ENCODE measurements at places on chromosomes 12 and 14. TPM values are rescaled to one million over a fixed set of nuclear protein-coding genes. Genes with fewer than 3 reads are reported as not detected.

CDH24 gene
- total RNA-seq: 22.1 TPM

C3AR1 gene
- total RNA-seq: 20.5 TPM

- no peak for DNase-seq
Measured at GRCh38 chr14:78673845-78674244, 503.7 kb downstream of the NRXN3 start.

OAS2 gene
- 5.8 TPM for total RNA-seq

DNA sequence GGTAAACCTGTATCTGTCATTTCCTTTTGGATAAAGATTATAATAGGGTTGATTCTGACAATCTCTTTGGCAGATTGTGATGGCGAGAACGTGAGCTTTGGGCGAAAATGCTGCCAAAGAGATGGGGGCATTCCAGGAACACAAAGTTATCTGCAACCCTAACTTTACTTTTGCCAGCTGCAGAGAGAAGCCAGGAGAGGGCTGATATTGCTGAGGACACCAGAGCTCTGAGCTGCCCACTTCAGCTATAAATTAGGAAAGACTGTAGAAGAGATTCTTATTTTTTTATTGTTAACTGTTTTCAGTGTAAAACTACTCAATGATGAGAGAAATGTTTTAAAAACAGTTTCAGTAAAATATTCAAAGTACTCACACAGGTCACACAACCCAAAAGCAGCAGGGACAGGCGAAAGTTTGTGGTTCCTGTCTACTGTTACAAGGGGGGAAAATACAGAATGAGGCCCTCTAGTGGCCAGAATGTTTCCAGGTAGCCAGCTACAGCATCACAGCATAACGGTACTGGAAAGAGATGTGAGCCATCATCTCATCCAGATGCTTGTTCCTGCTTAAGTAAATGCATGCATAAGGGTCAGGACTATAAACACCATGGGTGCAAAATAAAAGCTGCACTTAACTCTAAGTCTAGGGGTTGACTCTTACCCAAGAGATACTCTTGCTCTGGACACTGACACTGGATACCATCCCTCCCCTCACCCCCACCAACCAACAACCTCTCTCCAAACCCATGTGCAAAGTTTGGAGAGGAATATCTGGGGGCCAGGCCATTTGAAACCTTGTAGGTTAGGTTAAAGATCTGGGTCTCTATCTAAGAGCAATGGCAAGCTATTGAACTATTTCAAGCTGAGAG lies 498.4 kb downstream of the RMST start:
- DNase-seq: peak; percentile 20

GRCh38 chr14:50874757-50875156 lies 2.9 kb downstream of the ABHD12B start:
- no peak for DNase-seq

TOX4 gene
- total RNA-seq: 66.7 TPM

PTGDR gene
- total RNA-seq: 2.8 TPM

- no peak for DNase-seq
Measured at GRCh38 chr14:68880581-68881105, 87.8 kb upstream of the ZFP36L1 start.

IFI27 gene
- total RNA-seq: 478 TPM

GRCh38 chr12:69189378-69189978 lies 49.9 kb upstream of the CPSF6 start:
- no peak for DNase-seq

GRCh38 chr14:41144370-41144769 lies 462.3 kb upstream of the LRFN5 start:
- no peak for DNase-seq

DNA sequence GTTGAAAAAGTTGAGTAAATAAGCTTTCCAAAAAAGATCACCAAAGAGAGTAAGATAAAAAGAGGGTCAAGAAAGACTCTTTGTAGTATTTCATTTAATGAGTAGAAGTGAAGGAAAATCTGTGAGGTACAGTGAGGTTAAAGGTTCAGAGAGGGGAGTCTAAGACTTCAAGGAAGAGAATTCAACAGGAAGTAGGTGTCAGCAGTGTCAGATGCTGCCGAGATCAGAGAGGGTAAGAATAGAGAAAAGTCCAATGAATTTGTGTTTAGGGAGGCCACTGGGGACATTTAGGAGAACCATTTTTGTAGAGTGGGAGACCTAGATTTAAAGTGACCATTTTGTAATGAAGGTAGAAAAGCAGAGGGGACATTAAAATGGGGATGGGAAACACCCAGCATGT lies 71.6 kb upstream of the KRAS start:
- no peak for DNase-seq

DNA sequence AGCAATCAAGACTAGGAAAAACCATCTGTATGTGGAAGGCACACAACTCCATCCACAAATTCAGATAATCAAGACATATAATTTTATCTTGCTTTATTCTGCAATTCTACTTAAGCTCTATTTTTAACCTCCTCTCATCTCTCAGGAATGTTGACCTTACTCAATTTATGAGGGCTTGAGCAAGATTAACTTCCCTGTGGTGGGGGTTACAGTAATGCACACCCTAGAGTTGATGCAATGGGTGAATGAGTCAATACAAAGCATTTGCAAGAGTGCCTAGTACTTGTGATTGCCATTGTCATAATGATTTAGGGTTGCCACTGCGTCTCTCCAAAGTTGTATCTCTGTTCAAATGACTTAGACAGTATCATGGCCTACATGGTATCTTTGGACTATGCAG lies 1598.4 kb upstream of the TMEM132C start:
- DNase-seq: no peak

DNA sequence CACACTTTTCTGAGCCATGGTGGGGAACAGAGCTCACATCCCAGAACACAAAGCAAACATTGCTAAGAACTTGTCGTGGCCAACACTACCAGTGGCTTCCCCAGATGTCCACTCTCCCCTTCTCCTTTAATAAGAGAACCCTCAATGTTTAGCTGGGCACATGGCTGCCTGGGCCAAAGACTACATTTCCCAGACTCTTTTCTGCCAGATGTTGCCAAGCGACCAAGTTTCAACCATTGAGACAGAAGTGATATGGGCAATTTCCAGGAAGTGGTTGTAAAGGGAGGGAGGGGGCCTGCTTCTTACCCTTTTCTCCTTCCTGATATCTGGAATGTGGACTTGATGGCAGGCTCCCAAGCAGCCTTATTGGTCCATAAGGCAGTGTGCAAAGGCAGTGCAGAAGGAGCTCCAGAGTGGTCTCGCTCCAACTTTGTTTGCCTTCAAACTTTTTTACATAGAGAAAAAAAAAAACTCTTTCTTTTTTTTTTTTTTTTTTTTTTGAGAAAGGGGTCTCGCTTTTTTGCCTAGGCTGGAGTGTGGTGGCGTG lies 24.9 kb upstream of the JDP2 start:
- DNase-seq: no peak

DNA sequence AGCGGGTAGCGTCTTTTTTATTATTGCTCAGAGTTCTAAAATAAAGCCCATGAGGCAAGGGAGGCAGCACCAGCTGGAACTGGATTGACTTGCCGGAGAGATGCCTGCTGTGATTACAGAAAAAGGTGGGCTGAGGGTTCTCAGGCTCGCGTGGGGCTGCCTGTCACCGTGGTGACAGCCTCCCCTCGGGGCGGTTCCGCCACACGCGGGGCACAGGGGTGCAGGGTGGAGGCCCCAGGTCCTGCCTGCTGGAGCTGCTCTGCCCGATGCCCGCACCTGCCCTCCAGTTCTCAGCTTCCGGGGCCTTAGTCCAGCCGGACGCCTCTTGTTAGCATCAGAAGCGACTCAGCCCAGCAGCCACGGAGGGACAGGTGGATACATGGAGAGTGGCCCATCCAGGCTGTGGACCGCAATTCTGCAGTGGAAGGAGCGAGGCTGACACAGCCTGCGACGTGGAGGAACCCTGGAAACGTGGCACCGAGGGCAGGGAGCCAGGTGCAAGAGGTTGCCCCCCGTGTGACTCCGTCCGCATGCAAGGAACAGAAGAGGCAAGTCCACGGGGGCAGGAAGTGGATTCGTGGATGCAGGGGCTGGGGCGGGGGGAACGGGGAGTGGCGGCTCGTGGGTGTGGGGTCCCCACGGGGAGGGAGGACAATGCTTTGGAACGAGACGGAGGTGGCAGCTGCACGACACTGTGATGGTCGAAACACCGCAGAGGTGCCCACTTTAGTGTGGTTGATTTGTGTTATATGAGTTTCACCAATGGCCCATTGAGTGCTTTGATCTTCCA lies 79.5 kb downstream of the GALNT9 start:
- DNase-seq: no peak

IAPP gene
- total RNA-seq: not detected

CIROP gene
- not detected for total RNA-seq

GPD1 gene
- total RNA-seq: 21.5 TPM

- DNase-seq: no peak
Measured at GRCh38 chr14:59344691-59345455, 120.3 kb downstream of the GPR135 start.
